ENCODE measurements at places on chromosomes 5 and 9.

DNA sequence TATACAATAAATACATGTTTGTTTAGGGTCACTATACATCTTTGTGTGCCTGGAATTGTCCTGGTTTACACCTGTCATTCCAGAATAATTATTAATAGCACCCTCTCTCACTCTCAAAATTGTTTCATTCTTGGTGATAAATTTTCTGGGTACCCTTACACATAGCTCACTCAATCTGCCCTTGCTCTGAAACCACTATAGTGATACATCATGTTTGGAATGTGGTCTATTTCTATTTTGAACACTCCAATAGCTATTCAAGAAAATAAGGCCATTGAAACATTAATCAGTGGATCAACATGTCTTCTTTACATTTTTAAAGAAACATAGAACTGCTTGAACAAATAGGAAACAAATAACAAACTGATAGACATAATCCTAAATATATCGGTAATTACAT is 158.7 kb downstream of the ARRDC3 start:
- peak; percentile 63 for DNase-seq

DNA sequence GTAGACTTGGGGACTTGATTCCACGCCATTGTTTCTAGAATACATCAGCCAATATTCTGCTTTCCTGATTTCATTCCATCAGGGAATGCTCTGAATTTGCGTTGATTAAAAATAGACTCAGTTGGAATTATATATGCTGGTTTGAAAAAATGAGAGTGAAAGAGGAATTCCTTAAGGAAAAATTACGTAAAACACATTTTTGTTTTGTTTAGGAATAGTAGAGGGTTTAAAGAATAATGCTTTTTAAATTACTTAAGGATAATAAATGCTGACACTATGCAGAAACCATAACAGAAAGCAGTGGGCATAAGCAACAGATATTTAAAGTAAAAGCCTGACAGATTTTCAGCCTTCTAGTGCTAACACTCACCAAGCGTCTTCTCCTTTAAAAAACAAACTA is 235.0 kb downstream of the ADAMTS6 start:
- no peak for DNase-seq

- peak; percentile 77 for DNase-seq
Observed at GRCh38 chr5:149113669-149114068, 27.6 kb upstream of the ABLIM3 start.

- peak; percentile 59 for DNase-seq
Observed at GRCh38 chr9:110655754-110656641, 12.6 kb upstream of the MUSK start.

DNA sequence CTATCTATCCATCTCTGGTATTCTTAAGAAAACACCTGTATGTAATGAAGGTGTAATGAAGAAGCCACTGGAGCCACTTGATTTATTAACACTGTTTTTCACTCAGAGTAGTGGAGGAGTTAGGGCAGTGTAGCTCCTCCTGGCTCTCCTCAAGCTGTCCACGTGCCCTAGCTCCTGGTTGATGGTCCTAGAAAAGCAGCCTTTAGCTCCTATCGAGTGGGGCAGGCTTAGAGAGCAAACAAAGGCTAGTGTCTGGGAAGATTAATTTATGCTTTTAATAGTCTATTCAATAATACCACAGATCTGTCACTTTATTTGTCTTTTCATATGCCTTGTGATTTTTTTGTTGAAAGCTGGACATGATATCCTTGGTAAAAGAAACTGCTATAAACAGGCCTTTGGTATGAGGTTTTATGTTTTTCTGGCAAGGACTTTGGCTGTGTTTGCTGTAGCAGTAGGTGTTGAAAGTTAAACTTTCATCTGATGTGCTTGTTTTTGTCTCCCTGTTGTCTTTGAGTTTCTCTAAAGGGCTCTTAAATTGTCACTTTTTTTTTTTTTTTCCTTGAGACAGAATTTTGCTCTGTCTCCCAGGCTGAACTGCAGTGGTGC is 141.1 kb downstream of the GCNT1 start:
- DNase-seq: no peak

DNA sequence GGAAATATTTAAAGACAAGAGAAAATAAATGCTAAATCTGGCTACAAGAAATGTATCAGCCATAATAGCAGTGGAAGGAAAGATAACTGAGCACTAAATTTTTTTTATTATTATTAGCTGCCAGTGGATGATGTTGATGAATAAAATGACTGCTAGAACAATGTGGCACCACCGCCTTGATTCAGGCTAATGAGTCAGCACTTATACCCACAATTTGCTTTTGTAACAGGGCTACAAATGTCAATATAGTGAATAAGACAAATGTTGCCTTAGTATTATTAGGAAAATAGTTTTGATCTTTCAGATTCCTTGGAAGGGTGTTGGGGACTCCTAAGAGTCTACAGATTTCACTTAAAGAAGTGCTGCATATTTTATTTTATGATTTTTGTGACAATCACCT is 555.2 kb upstream of the GRAMD2B start:
- DNase-seq: no peak
